ENCODE measurements at places on chromosomes 3 and 15. TPM values are rescaled to one million over a fixed set of nuclear protein-coding genes. Genes with fewer than 3 reads are reported as not detected.

- no peak for DNase-seq
Measured at GRCh38 chr3:112498914-112499711, at the start of gene BTLA. Gene BTLA (minus strand): TSS chr3:112499472. CDS start chr3:112499358, 114 bp downstream.

- no peak for DNase-seq
Measured at GRCh38 chr3:80094589-80094988, 326.8 kb upstream of the ROBO1 start.

GRCh38 chr15:99466701-99467337 is 99.0 kb upstream of the MEF2A start:
- no peak for DNase-seq

- no peak for DNase-seq
Measured at GRCh38 chr3:142003291-142003690, 126.8 kb downstream of the ATP1B3 start.

DNA sequence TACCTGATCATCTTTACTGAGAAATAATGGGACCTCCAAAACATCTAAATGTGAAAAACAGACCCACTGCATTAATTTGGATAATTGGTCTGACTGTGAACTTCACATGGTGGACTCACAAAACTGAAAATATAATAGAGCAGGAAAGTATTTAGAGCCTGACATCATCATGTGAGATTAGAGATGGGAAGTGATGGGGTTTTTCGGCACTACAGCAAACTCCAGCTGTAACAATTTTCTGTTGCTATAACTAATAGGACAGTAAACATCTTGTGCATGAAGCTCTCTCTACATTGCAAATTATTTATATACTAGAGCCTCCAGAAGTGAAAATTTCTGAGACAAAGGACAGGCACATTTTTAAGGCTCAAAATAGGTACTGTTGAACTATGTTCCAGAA is 32.2 kb downstream of the VEPH1 start:
- no peak for DNase-seq

- DNase-seq: no peak
Measured at GRCh38 chr3:76083992-76084391, 298.6 kb upstream of the ZNF717 start.

DNA sequence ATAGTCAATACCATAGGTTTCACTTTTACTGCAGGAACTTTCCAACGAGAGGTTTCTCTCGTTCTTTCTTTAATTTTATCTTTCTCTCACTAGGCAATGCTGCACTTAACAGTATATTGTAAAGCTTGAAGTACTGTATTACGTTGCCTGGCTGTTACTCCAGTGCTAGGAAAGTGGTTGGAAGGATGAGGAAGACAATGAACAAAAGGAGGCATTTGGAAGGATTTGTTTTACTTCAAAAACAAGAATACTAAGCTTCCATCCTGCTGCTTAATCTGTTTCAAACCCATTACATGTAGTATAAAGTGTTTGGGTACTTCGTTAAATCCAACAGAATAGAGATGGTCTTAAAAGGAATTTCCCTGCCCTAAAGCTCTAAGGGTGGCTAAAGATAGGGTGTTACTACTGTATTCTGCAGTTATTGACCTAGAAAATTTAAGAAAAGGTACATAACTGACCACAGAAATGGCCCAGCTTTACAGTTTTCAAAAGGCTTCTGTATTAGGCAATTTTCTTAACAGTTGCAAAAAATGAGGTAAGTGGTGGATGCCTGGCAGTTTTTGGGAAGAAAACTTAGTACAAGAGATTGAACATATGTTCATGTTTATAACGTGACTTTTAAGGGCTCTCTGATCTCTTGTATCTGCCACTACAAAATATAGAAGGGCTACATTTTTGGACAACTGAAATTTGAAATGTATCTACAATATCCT is 785 bp upstream of the IFT57 start:
- no peak for DNase-seq

DNA sequence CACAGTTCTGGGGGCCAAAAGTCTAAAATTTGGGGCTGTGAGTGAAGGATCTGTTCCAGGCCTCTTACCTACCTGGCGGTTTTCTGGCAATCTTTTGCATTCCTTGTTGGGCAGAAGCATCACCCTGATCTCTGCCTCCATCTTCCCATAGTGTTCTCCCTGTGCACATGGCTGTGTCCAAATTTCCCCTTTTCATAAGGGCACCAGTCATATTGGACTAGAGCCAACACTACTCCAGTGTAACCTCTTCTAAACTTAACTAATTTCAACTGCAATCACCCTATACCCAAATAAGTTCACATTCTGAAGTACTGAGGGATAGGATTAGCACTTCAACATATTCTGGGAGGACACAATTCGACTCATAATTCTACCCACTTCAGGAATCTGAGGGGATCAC is 85.0 kb downstream of the CCNL1 start:
- DNase-seq: no peak

DNA sequence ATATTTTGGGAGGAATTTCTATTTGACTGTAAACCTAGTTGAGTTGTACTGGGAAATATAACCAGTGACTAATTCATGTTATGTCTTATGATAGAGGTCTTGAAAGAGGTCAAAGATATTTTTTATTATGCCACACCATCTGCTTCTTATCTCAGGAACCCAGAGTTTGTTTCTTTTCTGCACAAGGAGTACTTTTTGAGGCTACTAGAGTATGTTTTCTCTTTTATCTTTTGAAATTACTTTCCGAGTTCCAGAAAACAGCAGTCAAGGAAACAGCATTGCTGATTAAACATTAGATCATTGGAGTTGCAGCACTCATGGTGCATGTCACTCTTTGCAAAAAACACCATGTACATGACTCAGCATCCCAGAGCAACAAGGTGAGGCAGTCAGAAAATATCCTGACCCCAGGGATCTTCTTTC is 645.8 kb upstream of the NR2F2 start:
- no peak for DNase-seq

- peak; percentile 72 for DNase-seq
Measured at GRCh38 chr15:22980189-22981050, at the start of gene CYFIP1. Gene CYFIP1 (minus strand): TSS chr15:22980368. CDS start chr15:22947285, 33,083 bp downstream.

DNA sequence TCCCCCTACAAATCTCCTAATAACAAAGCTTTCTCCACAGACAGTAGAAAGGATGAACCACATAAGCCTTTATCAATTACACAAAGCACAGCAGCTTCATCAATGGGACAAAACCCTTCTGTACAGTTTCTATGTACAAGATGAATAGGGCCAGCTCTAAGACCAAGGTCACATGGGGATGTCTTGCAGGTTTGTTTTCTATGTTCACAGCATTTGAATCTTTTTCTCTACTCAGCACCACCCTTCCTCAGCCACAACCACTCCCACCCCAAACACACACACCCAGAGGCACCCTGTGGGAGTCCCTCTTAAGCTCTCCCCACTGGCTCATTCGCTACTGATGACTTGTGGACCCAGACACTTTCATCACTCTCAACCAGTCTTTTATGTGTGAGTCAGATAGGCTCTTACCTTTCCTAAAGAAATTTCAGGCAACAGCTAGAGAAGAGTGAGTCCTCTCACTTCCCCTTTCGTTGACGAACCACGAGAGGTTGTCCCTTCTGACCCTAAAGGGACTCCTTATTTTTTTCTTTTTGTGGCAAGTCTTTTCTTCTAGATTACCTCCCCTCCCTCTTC is 57.9 kb downstream of the ARHGAP31 start:
- no peak for DNase-seq

GRCh38 chr15:67082007-67082536 is 16.7 kb downstream of the SMAD3 start:
- no peak for DNase-seq

- DNase-seq: no peak
Measured at GRCh38 chr15:94972314-94972713, 741.0 kb downstream of the MCTP2 start.

DNA sequence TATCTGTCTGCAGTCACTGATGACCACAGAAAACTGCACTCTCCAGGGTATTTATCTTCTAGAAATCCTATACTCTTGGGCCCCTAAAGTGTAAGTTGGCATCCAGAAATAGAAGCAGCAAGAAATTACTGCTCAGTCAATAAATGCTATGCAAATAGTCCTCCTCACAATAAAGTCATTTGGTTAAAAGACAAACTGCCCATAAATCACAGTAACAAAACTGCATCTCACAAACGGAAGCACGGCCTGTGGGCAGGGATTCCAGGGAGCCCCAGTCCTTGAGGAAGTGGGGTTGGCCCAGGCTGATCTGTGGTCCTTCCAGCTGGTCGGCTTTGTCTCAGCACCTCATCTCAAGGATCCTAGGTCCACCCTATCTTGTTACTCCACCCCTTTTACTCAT is 29.7 kb upstream of the SPATA12 start:
- DNase-seq: no peak

The CYP8B1 gene
- total RNA-seq: not detected

The SEC61A1 gene
- 171 TPM for total RNA-seq

The SPESP1 gene
- total RNA-seq: not detected

The ALDH1A3 gene
- total RNA-seq: 0.41 TPM

The MAP1A gene
- total RNA-seq: 4.7 TPM
